ENCODE measurements at places on chromosomes 2 and 18.

GRCh38 chr2:227163485-227163997 is 464 bp downstream of the COL4A4 start:
- DNase-seq: no peak

GRCh38 chr2:165818920-165819319 is 24.9 kb upstream of the GALNT3 start:
- no peak for DNase-seq

DNA sequence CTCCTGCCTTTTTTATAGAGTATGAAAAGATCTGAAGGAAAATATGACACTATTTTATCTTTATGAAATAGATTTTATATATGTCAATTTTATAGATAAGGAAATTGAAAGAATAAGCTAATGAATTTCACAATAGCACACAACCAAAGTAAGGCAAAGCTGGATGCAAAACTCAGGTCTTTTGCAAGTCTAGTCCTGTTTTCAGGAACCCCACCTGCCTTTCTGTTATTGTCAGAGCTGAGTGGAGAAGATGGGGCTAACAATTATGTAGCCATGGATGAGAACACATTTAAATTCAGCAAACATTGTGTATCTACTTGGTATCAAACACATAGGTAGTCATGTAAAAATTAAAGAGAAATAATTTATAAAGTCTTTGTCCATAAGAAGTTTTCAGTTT is 161.5 kb upstream of the ZEB2 start:
- no peak for DNase-seq

DNA sequence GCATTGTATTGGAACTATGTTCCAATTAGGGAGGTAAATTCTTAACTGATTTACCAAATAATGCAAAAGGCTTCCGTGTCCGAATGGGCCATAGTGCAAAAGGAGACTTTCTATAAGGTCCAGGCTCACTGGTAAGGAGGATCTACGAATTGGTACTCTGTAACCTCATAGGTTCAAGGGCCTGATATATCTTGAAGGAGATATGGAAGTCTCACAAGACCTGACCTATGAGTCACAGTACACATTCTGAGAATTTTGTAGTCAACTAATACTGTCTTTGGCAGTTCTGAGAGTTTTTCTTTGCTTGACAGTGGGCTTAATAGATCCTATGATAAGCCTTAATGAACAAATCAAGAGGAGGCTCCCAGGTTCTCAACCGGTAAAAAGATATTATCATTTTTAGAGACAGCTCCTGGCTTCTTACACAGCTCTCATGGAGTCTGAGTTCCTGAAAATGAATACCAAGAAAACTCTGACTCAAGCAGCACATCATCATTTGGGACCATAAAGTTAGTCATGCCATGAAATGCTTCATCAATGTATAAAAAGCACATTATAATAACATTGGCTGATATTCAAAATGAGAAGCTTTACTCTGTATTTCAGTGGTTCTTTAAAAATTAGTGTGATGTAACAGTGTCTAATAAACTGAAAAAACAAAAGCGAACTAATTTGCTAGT is 1275.2 kb upstream of the CRIM1 start:
- DNase-seq: no peak

- no peak for DNase-seq
These were observed 23.3 kb downstream of the PLEK start for GRCh38 chr2:68388358-68388757.

- no peak for DNase-seq
These were observed 275.3 kb upstream of the UBE2E3 start for GRCh38 chr2:180705122-180705521.

DNA sequence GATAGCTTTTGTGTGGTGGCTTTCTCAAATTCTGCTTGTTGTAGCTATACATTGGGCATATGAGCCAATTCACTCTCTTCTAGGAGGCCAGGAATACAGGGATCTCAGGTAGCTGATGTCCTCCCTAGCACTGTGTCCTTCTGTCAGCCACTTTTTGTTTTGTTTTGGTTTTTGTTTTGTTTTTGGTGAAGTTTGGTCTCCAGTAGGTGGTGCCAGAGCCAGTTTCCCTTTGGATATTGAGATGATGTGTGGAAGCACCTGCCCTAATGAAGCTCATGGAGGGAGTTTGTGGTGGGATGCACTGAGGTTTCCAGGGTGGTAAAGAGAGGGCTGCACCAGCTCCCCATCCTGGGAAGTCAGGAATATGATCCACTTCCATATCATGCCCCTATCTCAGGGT is 100.5 kb upstream of the VWC2L start:
- no peak for DNase-seq

DNA sequence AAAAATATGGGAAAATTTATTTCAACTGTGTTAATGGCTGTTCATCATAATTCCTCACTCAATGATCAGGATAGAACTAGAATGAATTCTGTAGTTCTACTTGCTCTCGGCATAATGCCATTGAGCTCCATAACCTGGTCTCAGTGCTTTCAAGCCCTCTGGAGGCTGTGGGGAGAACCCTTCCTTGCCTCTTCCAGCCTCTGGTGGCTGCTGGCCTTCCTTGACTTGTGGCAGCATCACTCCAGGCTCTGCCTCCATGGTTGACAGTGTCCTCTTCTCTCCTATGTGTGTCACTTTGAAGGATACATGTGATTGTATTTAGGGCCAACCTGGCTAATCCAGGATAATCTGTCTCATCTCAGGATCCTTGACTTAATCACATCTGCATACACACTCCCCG is 26.9 kb upstream of the CABYR start:
- DNase-seq: no peak

GRCh38 chr2:114800371-114800770 is 357.9 kb downstream of the DPP10 start:
- DNase-seq: no peak
